GM12892 (cell line): ENCODE measurements at places on chromosomes 1 and 21.

- no peak for DNase-seq
Observed at GRCh38 chr1:186499571-186499970, 38.7 kb upstream of the PDC start.

DNA sequence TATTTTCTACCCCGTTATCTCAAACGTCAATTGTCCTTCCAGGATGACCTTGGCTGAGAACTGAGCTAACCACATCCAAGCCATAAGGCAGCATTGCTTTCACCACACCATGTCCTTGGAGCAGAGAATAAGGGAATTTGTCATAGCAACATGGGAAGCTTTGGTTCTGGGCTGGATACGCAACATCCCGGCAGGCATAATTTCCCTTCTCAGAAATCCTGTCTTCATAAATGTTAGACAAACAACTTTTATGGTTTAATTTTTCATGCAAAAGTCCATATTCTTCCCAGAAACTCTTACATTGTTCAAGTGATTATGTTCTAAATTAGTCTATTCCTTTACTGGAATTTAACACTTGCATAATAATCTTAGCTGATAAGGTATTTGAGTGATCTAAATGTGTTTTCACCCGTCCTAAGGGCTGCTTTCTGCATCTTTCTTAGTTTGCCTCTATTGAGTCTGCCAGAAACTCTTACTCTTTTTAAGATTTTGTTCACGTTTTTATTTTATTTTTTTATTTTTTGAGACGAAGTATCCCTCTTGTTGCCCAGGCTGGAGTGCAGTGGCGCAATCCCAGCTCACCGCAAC lies 51.8 kb downstream of the KCNJ15 start:
- DNase-seq = no peak

DNA sequence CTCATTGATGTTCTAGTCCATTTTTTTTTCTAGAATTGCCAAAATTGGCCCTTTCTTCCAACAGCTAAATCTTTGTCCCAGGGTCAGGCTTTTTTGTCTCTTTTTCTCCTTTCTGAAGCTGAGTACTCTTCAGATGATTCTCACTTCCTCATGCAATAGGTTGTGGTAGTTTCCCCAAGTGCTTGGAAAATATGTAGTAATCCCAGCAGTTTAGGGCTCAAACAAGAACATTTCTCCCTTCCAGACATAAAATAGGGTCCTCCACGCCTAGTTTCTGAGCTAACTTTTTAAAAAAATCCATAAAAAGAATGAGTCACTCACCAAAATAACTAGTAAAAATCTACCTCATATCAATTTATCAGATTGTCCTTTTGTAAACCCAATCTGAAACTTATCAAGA lies 10.0 kb upstream of the MCOLN3 start:
- DNase-seq = no peak

- no peak for DNase-seq
Observed at GRCh38 chr1:59094001-59094400, 202.9 kb upstream of the FGGY start.

GRCh38 chr1:65480684-65481405 lies 60.4 kb downstream of the LEPR start:
- no peak for DNase-seq

- no peak for DNase-seq
Observed at GRCh38 chr1:115077286-115077983, 11.9 kb downstream of the TSPAN2 start.

DNA sequence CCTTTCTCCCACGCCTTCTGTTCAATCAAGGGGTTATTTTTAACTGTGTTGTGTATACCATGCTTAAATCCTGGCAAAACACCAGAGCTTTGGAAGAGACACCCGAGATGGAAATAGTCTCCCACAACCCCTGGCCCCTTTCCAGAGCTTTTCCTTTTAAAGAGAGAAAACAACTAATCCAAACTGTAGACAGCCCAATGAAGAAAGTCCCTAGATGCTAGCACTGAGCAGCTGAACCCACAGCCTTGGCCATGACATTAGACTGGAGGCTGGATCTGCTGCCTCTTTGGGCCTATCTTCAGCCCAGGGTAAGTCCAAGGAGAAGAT lies 64.9 kb upstream of the ARTN start:
- no peak for DNase-seq

DNA sequence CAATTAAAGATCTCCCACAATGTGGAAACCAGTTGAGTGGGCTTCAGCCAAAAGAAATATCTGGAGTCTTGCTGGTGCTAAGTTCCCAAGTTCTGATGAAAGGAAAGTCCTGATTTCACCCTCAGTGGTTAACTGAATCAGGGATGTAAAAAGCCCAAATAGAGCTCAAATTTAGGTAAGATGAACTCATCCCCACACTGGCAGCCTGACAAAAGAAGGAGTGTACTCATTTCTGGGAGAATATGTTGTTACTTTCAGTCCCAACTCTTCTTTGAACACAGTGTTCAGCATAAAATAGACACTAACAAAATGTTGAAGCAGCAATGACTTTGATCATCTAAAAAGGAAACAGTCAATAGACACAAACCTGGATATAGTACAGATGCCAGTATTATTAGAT lies 91.7 kb downstream of the CHRM3 start:
- DNase-seq = no peak

- DNase-seq = no peak
Observed at GRCh38 chr1:63887809-63888208, 114.0 kb downstream of the ROR1 start.

- DNase-seq = no peak
Observed at GRCh38 chr1:70874063-70874462, 173.6 kb downstream of the PTGER3 start.

DNA sequence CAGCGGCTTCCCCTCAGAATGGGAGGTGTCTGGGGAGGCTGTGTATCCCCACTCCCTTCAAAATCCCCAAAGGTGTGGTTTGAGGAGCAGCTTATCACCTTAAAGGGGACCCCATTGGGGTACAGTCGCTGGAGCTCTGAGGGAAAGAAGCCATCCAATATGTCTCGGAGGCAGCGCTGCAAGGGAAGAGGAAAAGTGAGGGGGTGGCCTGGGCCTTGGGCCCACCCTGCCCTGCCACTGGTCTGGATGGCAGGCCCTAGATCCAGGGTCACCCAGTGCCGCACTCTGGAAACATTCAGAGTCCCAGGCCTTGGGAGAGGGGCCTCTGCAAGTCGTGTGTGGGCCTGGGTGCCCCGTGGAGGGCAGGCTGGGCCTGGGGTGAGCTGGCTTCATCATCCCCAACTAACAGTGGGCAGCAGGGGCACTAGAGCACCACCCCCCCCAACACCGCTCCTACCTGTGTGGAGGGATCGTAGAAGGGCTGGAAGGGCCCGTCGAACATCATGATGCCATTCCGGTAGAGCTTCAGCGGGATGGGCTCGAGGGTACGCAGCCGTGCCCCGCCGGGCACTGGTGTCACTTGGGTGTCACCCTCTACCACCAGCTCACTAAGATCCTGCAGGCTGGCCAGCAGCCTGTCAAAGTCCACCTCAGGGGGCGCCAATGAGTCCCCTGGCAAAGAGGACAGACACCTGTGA lies 5.6 kb downstream of the SH3BGRL3 start:
- no peak for DNase-seq

DNA sequence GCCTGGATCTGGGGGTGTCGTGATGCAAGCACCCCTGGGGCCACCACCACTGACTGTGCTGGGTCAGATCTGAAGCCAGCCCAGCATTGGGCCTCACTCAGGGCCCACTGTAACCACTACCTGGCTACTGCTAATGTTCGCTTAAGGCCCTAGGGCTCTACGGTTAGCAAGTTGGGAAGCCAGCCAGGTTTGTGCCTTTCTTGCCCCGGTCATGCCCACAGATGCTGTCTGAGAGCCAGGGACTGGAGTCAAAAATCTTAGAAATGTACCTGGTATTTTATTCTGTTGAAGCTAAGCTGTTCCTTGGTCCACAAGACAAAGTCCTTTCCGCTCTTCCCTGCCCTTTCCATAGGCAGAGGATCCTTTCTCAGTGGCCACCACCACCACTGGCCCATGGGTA lies 15.2 kb upstream of the FCRL3 start:
- DNase-seq = no peak

- no peak for DNase-seq
Observed at GRCh38 chr1:233777566-233777965, 126.9 kb upstream of the SLC35F3 start.

DNA sequence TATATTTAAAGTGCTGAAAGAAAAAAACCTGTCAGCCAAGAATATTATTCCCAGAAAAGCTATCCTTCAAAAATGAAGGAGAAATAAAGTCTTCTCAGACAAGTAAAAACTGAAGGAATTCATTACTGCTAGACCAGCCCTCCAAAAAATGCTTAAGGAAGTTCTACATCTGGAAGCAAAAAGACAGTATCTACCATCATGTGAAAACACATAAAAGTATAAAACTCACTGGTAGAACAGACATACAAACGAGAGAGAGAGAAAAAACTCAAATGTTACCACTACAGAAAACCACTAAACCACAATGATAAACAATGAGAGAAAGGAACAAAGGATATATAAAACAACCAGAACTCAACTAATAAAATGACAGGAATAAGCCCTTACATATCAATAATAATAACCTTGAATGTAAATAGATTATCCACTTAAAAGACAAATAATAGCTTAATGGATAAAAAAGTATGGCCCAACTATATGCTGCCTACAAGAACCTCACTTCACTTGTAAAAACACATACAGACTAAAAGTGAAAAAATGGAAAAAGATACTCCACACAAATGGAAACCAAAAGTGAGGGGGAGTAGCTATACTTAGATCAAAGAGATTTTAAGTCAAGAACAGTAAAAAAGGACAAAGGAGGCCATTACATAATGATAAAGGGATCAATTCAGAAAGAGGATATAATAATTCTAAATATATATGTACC lies 22.0 kb downstream of the NSL1 start:
- DNase-seq = no peak

GRCh38 chr1:239870194-239870593 lies 221.5 kb upstream of the FMN2 start:
- DNase-seq = no peak

DNA sequence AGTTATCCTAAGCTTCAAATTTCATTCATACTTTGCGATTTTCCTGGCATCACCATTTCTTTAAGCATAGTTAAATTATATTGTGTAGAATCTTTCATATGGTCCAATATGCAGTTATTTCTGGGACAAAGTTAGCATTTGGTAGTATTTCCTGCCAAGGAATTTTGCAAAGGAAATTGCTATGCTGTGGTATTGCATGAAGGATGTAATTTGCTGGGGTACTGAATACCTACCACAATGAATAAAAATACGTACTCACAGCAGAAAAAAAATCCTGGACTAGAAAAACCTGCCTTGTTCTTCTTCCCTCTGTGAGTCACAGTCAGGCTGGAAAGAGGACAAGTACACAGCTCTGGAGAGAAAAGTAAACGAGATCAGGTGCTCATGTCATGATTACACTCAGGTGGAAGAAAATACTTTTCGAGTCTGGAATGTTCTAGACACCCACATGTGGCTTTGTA lies 241.2 kb downstream of the PTBP2 start:
- DNase-seq = no peak

DNA sequence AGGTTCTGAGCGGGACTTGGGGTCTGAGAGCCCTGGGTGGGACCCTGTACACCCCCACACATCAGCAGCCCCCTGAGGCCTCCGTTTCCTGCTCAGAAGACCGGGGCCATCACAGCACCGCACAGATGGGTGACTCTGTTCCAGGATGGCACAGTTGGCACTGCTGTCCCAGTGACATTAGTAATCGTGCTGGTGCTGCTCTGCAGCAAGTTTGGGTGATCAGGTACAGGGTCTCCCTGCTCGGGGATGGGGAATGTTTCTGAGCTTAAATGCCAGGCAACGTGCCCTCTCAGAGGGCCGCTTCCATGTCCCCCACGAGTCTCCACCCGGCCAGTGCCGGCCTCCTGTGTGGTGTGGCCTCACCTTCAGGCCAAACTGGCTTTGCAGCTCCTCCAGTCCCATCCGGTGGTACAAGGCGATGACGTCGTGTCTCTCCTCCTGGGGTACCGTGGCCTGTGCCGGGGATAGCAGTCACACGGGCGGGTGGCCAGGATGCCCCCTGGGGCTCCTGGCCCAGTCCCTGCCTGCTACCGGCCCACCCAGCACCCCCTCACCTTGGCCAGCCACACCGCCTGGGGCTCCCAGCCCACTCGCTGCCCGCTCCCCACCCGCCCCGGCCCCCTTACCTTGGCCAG lies 17.1 kb downstream of the PRXL2B start:
- DNase-seq = no peak
